Aorta (tissue), 5 donors: ENCODE measurements at places on chromosomes 5 and 9. TPM values are rescaled to one million over a fixed set of nuclear protein-coding genes. Genes with fewer than 3 reads are reported as not detected.

Gene NUTM2F
- total RNA-seq: not detected

- DNase-seq: no peak
These were observed 217.7 kb upstream of the EDIL3 start for GRCh38 chr5:84602371-84602771.

- DNase-seq: no peak
These were observed 19.4 kb downstream of the ENTREP1 start for GRCh38 chr9:69344459-69344858.

- DNase-seq: no peak
These were observed 31.4 kb downstream of the RXRA start for GRCh38 chr9:134357631-134358025.
